ENCODE measurements at places on chromosomes 16 and 17.
A peak's percentile ranks its signal among the peaks of the same experiment; 100 is the strongest.

GRCh38 chr16:85574672-85575475 lies 38.2 kb upstream of the GSE1 start:
- no peak for DNase-seq

DNA sequence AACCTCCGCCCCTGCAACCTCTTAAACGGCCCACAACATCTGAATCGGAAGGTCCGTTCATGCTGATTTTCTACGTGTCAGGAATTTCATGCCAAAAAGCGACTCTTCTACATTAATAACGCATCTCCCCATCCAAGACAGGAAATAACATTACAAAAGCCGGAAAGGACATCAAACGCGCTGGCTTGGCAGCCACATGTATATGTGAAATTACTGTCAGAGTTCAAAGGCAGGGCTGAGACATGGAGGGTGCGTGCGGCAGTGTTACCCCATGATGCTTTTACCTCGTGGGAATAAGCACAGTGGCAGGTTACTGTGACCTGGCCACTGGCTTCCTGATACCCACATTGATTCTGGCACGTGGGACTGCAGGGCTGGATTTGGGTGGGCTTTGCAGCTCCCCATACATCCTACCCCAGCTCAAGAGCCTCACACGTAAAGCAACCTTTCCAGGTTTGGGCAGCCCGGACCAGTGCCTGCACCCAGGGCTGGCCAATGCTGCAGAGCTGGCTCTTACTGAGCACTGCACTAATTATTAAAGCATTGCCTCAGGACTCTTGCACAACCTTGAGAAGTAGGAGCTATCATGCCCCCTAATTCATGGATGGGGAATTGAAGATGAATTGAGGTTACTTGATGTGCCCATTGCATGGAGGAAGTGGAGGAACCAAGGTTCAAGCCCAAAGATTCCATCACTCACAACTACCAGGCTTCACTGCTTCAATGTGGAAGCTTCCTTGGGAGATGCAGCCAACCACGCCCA lies 120.6 kb upstream of the FOXF1 start:
- no peak for DNase-seq

DNA sequence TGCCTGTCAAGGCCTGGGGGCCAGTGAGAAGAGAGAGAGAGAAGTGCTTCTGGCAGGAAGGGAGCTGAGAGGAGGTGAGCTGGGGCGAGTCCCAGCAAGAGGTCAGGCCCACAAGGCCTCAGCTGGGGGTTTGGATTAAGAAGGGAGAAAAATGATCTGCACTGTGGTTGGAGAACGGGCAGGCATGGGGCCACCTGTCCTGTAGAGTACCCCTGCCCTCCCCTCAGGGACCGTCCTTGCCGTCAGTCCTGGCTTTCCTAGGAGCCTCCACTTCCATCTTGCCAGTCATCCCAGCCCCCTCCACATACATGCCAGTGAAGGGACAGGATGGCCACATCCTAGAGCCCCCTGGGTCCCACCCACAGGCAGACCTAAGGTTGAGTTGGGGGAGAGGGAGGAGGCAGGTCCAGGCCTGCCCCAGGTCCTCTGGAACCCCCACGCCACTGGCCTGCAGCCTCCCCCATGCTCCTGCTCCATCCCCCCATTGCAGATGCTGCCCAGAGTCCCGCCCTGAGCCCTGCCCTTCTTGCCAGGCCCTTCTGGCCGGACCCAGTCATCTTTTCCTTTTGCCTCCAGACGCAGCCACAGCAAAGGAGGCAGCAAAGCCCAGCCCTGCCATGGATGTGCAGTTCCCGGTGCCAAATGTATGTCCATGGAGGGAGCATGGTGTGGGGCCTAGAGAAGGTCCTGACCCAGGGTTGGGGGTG lies 18.9 kb downstream of the KATNB1 start:
- DNase-seq, result no peak

DNA sequence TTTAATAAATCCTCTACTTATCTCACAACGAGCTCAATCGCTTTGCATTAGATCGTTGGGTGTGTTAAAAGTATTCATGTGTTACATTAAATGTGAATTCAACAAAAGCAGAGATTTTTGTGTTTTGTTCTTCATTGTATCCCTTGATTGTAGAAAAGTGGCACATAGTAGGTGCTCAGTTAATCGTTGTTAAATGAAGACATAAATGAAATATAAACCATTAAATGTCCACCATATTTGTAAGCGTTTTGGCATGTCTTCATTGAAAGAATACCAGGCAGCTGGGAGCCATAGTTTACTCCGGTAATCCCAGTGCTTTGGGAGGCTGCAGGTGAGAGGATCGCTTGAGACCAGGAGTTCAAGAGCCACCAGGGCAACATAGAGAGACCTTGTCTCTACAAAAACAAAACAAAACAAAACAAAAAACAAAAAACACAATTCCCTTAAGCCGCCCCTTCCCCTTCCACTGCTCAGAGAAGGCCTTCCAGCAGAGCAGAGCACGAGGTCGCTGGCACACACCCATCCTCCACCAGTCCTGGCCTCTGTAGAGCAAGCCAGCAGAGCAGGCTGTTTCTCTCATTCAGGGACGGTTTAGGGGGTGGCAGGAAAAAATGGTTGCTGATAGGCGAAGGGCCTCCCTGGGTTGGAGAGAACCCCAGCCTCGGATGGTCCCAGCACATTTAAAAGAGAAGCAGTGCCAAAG lies 673 bp upstream of the CHD9 start:
- no peak for DNase-seq

DNA sequence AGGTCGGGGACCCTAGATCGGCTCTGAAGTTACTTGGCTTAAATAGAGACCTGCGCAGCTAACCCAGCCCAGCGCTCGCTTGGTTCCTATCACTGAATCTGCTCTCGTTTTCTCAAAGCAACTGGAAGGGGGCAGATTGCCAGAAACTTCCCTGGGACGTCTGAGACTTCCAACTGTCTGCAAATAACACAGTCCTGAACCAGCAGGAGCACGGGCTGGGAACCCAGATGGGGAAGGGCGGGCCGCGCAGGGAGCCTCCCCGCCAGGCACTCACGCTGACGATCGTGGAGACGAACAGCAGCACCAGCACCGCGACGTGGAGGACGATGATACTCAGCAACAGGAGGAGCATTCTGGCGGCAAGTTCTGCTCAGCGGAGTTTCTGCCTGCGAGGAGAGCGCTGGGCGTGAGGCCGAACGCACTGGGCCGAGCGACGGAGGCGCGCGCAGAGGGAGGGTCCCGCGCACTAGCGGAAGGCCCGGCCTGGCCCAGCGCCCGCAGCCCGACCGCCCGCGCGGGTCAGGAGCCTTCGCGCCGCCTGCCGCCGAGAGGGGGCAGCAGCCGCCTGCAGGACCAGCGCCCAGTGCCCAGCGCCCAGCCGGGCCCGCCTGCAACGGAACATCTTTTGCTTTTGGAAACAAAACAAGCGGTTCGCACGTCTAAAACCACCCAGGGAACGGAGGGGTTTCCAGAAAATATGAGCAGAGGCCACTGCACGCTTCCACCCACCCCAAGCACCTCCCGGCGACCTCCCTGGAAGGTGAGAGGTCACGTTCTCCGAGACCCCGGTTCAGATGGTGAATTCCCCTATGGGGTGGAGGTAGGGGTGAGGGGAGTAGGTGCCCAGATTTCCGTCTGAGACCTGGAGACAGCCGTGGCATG lies 4.5 kb downstream of the PMP22 start:
- DNase-seq, result peak; percentile 49

DNA sequence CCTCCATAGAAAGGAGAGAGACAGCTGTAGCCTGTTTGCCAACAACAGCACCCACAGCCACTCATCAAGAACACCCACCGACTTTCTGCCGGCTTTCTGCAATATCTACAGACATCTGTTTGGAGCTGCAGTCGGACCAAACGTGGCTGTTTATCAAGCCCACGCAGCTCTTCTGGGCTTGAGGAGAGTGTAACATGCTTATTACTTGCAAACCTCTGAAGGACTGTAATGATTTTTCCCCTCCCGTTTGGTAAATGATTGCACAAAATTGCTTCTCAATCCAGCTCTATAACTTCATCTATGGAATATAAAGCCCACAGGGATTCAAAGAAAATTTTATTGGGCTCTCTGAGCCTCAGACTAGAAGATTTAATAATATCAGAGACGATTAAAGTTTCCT lies 100.5 kb downstream of the VAT1L start:
- DNase-seq, result no peak

DNA sequence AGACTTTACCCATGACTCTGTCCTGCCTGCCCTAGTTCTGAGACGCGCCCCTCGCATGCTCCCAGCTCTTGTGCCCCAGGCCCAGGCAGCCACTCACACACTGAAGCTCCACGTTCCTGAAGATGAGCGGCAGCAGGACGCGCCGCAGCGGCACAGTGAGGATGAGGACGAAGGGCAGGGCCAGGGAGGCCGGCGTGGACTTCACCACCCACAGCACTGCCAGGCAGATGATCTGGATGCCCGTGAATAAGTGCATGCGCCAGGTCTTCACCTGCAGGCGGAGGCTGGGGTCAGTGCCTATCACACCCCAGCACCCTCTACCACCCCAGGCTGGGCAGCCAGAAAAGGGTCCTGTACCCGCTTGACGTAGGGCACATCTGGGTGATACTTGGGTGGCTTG lies 16.9 kb downstream of the SLC4A1 start:
- DNase-seq, result no peak

DNA sequence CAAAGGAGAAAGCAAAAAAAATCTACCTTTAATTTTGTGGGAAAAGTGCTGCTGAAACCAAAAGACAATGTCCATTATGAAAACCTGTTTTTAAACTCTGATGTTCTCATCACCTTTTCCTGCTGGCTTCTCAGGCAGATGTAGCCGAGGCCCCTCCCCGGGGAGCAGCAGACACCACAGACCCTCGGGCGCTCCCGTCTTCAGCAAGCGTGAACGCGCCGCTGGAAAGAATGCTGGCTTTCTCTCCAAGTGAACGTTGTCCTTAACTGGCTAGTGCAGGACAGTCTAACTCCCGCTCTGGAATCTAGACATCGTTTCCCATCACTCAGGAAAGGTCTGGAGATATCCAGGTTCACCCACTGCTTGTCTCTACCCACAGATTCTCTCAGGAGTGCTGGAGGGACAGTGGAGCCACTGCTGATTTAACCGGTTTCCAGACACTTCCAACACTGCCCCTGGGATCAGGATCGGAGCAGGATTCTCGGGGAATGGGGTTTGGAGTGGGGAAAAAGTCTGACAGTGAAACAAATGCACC lies 211.2 kb downstream of the RBFOX3 start:
- no peak for DNase-seq

GRCh38 chr17:73706858-73707257 lies 62.6 kb upstream of the SDK2 start:
- DNase-seq, result no peak

DNA sequence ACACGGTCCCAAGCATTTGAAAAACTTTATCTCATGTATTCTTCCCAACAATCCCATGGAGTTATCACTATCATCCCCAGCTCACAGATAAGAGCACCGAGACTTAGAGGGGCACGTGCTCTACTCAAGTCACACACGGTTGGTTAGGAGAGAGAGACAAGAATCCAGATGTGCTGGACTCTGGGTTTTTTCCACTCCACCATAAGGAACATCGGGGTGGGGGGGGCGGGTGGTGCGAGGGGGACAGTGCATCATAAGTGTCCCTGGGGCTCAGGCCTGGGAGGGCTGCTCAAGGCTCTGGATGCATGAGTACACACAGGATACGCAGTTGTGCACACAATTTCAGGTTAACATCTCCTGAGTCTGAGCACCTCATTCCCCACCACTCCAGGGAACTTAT lies 7.4 kb downstream of the CDC42EP4 start:
- DNase-seq, result no peak

DNA sequence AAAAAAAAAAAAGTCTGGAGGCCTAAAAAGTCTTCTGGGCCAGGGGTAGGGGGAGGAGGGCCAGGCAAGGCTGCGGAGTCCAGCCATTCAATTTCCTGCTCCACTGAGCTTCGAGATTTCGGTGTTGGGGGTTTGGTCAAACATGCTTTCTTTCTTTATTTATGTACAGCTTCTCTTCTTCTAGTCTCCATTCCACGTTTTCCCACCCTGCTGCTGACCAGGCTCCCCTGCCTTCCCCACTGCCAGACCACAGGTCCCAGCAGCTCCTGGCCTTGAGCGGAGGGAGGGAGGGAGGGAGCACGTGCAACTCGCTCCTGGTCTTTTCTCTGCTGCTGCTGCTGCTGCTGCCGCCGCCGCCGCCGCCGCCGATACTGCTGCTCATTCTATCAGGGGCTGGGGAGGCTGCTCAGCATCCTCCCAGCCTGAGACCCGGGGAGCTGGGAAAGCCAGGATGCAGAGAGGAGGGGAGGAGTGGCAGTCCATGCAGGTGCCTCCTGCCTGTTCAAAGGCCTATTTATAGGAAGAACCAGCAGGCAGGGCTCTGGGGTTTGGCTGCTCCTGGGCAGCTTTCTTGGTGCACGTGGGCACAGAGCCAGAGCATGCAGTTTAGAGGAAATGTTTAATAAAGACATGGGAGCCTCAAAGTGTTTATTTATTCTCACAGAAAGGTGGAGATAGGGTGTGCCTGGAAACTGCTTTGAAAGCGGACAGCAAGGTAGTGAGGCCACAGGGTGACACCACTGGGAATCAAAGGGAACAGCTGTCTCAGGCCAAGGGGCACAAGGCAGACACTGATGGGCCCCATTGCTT lies 23.4 kb upstream of the ZFHX3 start:
- no peak for DNase-seq
